Kidney epithelial cell (primary cell): ENCODE measurements at places on chromosomes 2 and 18. TPM values are rescaled to one million over a fixed set of nuclear protein-coding genes. Genes with fewer than 3 reads are reported as not detected.

The INPP5D gene
- 2.7 and 3.7 TPM in 2 replicates for total RNA-seq

The UGT1A6 gene
- total RNA-seq: 0.13 and 0.27 TPM in 2 replicates

The APCDD1 gene
- 0.71 and 1.2 TPM in 2 replicates for total RNA-seq

The KIAA2012 gene
- not detected in 2 replicates for total RNA-seq

The SGPP2 gene
- total RNA-seq: 27.0 and 29.1 TPM in 2 replicates

The TMEM37 gene
- 1.2 TPM in 1 of 2 replicates, not detected in the other for total RNA-seq

The TTN gene
- under 0.01 TPM in 1 of 2 replicates, not detected in the other for total RNA-seq

The VWC2L gene
- total RNA-seq: not detected in 2 replicates

The LIMS1 gene
- total RNA-seq: 191 and 202 TPM in 2 replicates

The DHRS9 gene
- not detected in 2 replicates for total RNA-seq

The DNAJC27 gene
- total RNA-seq: 3.6 and 4.9 TPM in 2 replicates

The WDPCP gene
- total RNA-seq: 3.3 and 3.6 TPM in 2 replicates

The LIPG gene
- total RNA-seq: 196 and 215 TPM in 2 replicates
